Vein endothelial cell (primary cell): ENCODE measurements at places on chromosomes 12 and 14. TPM values are rescaled to one million over a fixed set of nuclear protein-coding genes. Genes with fewer than 3 reads are reported as not detected.

ABCD2 gene
- total RNA-seq = not detected in 2 replicates

TBC1D30 gene
- 14.0 and 20.1 TPM in 2 replicates for total RNA-seq

TAC3 gene
- total RNA-seq = not detected in 2 replicates

NOS1 gene
- not detected in 2 replicates for total RNA-seq

DDN gene
- total RNA-seq = 0.19 and 0.65 TPM in 2 replicates

TAS2R50 gene
- total RNA-seq = 4.5 and 4.6 TPM in 2 replicates

RHEBL1 gene
- 0.33 and 1.3 TPM in 2 replicates for total RNA-seq

GPR137C gene
- total RNA-seq = 0.33 and 0.48 TPM in 2 replicates

STAC3 gene
- 0.65 TPM in 1 of 2 replicates, not detected in the other for total RNA-seq

LRIG3 gene
- 46.5 and 51.6 TPM in 2 replicates for total RNA-seq

OTOGL gene
- total RNA-seq = 0.98 and 1.5 TPM in 2 replicates

TMEM229B gene
- under 0.01 TPM in 2 replicates for total RNA-seq

SSPN gene
- 0.33 and 1.1 TPM in 2 replicates for total RNA-seq

PRIMA1 gene
- not detected in 2 replicates for total RNA-seq

RNU4-1 gene
- under 0.01 TPM in 2 replicates for total RNA-seq

ZNF705A gene
- 0.10 TPM in 1 of 2 replicates, not detected in the other for total RNA-seq

BLOC1S1 gene
- total RNA-seq = 43.1 and 55.0 TPM in 2 replicates

DEGS2 gene
- under 0.01 and 0.10 TPM in 2 replicates for total RNA-seq

ARPC3 gene
- 447 and 536 TPM in 2 replicates for total RNA-seq

ITGA7 gene
- total RNA-seq = 0.48 TPM in 1 of 2 replicates, not detected in the other

GPX2 gene
- total RNA-seq = not detected in 2 replicates

TECPR2 gene
- 14.4 and 19.0 TPM in 2 replicates for total RNA-seq

INHBE gene
- total RNA-seq = not detected in 2 replicates

KRT74 gene
- total RNA-seq = not detected in 2 replicates

TMX1 gene
- 51.3 and 62.2 TPM in 2 replicates for total RNA-seq
